ENCODE measurements at places on chromosomes 2 and 18. TPM values are rescaled to one million over a fixed set of nuclear protein-coding genes. Genes with fewer than 3 reads are reported as not detected.

The ZNF516 gene
- 1.1 TPM for total RNA-seq

The ANKRD30BL gene
- total RNA-seq = not detected

The GAD1 gene
- 8.0 TPM for total RNA-seq

The GRP gene
- total RNA-seq = not detected

The PPIL3 gene
- total RNA-seq = 48.6 TPM

The PLCD4 gene
- total RNA-seq = 0.30 TPM

The ALPG gene
- total RNA-seq = not detected
